ENCODE measurements at places on chromosomes 2 and 18. TPM values are rescaled to one million over a fixed set of nuclear protein-coding genes. Genes with fewer than 3 reads are reported as not detected.

OTOS gene
- total RNA-seq = not detected

NEUROD1 gene
- not detected for total RNA-seq

ALKAL2 gene
- not detected for total RNA-seq

UGT1A10 gene
- not detected for total RNA-seq

TUBB8B gene
- not detected for total RNA-seq

UGT1A5 gene
- 0.13 TPM for total RNA-seq
